ENCODE measurements at places on chromosomes 4 and X.

GRCh38 chrX:40440866-40441265, 139.9 kb upstream of the ATP6AP2 start:
- no peak for DNase-seq

- DNase-seq = no peak
These were observed 22.7 kb upstream of the STX18 start for GRCh38 chr4:4564522-4564921.

DNA sequence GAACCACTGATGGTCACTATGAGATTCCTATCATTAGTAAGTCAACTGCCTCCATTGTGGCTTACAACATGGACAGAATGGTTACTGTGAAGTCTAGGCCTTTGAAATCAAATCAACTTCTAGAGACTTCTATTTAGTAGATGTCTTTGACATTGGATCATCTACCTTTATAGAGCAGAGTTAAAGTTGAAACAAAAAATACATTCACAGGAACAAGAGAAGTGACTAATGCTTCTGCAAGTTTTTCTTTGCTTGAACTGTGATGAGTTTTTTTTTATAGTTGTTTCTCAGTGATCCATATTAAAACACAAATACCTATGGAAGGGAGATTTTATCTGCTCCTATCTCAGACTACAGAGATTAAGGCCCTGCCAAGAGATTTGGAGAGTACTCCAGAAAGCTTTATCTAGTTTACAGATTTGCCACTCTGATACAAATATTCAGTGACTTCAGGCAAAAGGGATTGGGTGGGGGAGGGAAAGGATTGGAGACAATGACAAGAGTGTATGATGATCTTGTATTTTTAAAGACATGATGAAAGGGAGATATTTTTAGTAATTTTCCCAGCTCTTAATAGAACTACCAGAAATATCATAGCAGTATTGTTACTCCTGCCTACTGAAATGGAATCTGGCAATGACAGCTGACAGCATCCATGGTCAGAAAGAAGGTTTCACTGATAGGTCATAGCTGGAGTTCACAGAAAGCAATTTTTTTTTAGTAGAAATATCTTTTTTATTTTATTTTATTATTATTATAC, 16.0 kb upstream of the EPGN start:
- no peak for DNase-seq

DNA sequence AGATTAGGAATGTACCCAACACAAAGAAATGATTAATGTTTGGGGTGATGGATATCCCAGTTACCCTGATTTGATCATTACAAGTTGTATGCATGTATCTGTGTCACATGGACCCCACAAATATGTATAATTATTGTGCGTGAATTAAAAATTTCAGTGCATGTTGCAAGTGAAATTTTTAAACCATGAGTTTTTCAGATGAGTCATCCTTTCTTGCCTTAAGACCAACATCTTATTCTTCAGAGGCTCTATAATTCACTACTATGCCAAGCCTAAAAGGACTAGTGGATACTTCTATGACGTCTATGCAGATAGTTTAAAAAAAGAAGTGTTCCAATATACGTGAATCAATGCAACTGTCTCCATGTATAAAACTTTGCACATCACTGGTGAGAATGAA, 113.0 kb upstream of the SH3RF1 start:
- DNase-seq = no peak

DNA sequence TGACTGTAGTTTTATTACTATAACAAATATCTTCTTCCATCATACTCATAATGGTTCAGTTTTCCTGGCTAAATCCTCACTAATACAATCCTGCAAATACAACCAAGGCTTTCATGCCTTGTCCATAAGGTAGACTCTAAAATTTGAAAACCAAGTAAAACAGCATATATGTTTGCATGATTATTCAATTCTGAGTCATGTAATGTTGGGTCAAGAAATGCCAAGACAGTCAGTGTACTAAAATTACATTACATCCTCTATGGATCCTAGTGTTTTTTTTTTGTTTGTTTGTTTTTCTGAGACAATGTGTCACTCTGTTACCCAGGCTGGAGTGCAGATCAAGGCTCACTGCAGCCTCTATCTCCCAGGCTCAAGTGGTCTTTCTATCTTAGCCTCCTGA, 38.6 kb upstream of the TEX13D start:
- DNase-seq = no peak

DNA sequence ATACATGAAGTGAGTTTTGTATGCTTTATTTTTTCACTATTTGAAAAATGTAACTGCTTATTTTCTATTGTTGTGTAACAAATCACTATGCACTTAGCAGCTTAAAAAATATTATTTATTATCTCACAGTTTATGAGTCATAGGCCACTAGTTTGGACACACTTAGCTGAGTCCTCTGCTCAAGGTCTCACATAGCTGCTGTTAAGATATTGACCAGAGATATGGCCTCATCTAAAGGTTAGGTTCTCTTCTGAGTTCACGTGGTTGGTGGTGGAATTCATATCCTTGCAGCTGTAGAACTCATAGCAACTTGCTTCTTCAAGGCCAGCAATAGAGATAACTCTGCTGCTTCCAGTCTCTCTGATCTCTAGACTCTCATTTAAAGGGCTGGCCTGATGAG, 534.4 kb downstream of the SPRY1 start:
- no peak for DNase-seq

DNA sequence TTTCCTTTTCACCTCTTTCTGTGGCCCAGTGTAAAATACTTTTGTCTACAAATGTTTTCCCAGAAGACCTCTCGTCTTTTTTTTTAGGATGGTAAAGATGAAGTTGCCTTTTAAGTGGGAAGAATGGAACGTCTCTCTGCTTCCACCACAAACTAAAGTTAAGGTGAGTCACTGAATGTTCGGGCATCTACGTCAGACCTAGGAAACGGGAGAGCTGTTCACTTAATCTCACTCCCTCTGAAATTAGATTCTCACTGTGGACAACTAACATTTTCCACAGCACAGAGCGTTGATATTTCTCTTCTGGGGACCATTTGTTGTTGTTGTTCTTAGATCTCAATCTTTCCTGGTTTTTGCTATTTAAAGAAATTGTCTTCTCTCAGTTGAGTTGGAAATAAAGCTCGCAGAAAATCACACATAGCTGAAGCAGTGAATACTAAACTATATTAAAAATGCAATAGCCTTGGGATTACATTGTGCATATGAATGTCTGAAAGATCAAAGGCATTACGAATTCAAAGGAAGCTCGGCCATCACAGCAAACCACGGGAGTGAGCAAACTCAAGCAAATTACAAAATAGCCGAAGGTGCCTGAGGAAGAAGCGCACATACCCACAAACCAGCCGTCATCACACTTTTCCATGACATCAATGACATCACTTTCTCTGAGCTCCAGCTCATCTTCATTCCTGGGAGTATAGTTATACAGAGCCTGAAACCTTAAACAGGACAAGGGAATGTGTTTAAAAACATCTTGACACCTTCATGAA, 53.9 kb upstream of the PDLIM3 start:
- no peak for DNase-seq
